ENCODE measurements at places on chromosomes 2 and 18.

- DNase-seq: peak; percentile 55
These were observed 8.8 kb downstream of the RALB start for GRCh38 chr2:120261387-120262006.

- no peak for DNase-seq
These were observed 302.9 kb downstream of the CMPK2 start for GRCh38 chr2:6562771-6563170.

- DNase-seq: no peak
These were observed 15.7 kb downstream of the PROKR1 start for GRCh38 chr2:68659081-68659480.

- DNase-seq: no peak
These were observed 556.2 kb upstream of the ZEB2 start for GRCh38 chr2:145076085-145076484.

- DNase-seq: no peak
These were observed 9.8 kb downstream of the CD302 start for GRCh38 chr2:159788253-159788652.

DNA sequence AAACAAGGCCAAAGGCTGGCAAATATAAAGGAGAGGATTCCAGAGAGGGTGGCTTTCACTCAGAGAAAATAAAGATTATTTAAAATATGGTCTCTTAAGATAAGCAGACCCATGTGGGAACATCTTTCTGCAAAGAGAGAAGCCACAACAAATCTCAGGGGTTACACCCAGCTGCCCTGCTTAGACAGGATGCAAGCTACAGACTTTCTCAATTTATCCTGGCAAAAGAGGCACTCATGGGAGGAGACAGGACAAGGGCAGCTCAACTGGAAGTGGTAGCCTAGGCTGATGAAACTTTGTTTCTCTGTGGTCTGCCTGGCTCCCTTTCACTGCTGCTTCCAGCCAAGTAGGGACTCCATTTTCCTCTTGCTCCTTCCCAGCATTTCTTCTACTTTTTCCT, 25.9 kb upstream of the SULT1C4 start:
- no peak for DNase-seq

- no peak for DNase-seq
These were observed 36.7 kb downstream of the RMC1 start for GRCh38 chr18:23539911-23540525.

DNA sequence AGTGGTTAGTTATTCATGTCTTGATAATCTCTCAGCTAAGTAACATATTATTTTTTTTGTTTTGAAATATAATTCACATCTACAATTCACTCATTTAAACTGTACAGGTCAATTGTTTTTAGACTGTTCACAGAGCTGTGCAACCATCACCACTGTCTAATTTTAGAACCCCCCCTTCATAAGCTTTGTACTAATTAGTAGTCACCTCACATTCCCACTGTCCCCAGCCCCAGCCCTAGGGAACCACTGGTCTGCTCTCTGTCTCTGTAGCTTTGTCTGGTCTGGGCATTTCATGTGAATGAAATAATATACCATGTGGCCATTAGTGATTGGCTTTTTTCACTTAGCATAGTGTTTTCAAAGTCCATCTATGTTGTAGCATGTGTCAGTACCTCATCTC, 55.3 kb downstream of the LCLAT1 start:
- no peak for DNase-seq

DNA sequence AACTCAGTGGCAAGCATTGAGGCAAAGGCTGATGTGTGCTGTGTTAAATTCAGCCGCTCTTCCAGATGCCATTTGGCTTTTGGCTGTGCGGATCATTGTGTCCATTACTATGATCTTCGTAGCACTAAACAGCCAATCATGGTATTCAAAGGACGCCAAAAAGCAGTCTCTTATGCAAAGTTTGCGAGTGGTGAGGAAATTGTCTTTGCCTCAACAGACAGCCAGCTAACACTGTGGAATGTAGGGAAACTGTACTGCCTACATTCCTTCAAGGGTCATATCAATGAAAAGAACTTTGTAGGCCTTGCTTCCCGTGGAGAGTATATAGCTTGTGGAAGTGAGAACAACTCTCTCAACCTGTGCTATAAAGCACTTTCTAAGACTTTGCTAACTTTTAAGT, 195.5 kb upstream of the RAB12 start:
- DNase-seq: no peak

- no peak for DNase-seq
These were observed 238.4 kb upstream of the SMAD2 start for GRCh38 chr18:48168861-48169260.

DNA sequence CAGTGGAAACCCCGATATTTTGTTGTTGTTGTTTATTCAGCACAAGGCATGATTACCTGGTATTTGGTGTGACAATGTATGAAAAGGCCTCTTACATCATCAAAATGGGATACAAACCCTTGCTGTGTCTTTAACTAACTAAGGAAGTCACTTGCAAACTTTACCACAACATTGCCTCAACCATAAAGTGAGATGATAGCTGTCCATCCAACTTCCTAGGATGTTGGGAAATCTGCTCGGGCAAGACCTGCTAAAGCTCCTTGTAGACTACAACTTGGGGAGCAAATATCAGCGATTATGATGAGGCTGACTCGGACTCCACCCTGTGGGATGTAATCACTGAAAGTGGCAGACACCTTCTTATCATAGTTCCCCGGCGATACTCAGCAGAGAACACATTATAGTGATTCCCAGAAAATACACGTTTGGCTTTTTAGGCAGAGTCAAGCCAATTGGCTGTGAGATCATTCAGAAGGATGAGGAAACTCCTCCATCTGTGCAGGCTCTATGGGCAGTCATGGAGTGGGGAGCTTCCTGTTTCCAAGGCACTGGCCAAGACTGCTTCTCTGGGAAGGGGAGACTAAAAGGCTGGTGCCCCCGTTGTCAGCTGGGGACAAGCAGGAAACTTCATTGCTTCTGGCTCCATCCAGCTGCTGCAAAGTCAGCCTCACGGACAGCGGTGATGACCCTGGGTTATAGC, 289.0 kb downstream of the RNF144A start:
- no peak for DNase-seq

GRCh38 chr2:106159866-106160785, 34.0 kb downstream of the UXS1 start:
- peak; percentile 28 for DNase-seq

GRCh38 chr2:222305516-222306392, 7.0 kb upstream of the PAX3 start:
- no peak for DNase-seq

GRCh38 chr18:74326231-74326630, 10.6 kb downstream of the C18orf63 start:
- no peak for DNase-seq

- peak; percentile 11 for DNase-seq
These were observed 41.4 kb upstream of the AKAIN1 start for GRCh38 chr18:5238371-5238976.

DNA sequence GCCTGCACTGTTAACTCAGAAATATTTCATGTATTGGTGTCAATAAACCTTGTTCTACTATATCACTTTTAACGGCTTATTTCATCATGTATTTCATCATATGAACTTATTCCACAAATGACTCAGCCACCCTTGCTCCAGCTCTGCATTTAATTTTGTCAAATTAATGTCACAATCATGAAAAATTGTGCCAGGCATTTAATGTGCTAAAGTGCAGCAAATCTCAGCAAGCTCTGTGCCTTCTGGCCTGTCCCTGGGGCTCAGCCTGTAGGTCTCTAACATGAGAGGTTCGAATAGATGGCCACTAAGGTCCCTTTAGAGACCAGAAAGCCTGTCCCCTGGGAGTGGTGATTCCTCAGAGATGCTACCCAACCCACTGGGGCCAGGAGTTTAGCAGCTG, 28.6 kb downstream of the BOD1L2 start:
- DNase-seq: no peak

GRCh38 chr2:112005406-112006075, 49.5 kb upstream of the TMEM87B start:
- DNase-seq: no peak

GRCh38 chr2:148930046-148930775, 55.2 kb downstream of the KIF5C start:
- no peak for DNase-seq

DNA sequence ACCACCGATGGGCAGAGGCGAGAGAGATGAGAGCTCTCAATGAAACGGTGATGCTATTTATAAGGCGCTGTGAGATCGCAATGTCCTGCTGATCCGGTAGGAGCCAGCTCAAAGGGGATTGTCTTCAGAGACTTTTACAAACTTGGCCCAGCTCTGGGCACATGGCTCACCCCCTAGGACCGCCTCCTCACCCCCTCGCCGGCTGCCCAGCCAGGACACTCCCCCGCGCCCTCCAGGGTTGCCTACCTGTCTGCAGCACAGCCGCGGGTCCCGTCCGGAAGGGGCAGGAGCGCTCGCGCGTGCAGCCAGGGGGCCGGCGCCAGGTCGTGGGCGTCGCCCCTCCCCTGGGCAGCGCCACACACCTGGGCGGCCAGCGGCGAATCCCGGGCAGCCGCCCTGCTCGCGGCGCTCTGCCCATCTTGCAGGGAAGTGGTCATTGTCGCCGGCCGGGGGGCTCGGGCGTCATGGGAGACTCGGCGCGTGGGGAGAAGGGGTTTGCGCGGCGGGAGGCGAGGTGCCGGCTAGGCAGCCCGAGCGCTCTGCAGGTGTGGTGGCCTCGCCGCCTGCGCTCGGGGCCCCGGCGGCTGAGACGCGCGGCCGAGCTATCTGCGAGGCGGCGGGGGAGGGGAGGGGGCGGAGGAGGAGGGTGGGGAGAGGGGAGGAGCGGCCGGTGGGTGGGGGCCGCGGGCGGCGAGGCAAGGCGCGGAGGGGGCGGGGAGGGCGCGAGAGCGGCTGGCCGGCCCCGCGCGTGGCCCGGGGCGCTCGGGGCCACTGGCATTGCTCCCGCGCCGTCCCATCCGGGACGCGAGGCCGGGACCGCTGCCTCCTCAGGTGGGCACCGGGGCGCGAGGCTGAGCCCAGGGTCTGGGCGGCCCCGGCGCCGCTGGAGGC, at the start of gene GRB14:
GRB14 (minus strand) TSS at position 610 of the 891 bp plus-strand sequence; CDS start at position 437, 173 bp downstream.
- no peak for DNase-seq

DNA sequence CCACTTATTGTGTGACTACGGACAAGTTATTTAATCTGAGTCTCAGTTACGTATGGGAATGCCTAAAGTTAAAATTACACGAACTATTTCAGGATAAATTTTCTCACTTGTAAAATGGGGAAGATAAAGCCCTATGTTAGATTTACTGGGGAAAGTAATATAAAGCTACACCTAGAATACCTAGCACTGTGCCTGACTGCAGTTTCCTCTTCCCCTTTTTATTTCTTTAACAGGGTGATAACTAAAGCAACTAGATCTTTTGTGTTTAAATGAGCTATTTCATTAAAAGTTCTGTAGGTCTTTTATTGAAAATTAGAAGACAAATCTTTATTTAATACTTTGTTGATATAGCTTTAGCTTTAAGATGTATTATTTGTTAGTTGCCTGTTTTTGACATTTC, 5.0 kb downstream of the B3GNT2 start:
- DNase-seq: no peak
